ENCODE measurements at places on chromosomes 3 and 15.
A peak's percentile ranks its signal among the peaks of the same experiment; 100 is the strongest.

DNA sequence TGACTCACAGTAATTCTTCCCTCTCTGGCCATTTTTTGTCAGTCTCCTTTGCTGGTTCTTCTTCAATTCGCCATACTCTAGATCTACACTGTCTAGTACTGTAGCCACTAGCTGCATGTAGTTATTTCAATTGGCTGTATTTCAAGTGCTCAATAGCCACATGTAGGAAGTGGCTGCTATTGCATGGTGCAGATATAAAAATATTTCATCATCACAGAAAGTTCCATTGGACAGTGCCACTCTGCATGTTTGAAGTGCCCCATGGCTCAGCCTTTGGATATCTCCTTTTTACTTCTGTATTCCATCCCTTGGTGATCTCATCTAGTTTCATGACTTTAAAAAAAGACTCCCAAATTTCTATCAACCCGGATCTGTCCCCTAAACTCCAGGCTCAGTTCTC is 22.1 kb downstream of the PPP2R3A start:
- DNase-seq, result no peak

GRCh38 chr15:71591057-71591456 is 219.3 kb upstream of the NR2E3 start:
- DNase-seq, result no peak

DNA sequence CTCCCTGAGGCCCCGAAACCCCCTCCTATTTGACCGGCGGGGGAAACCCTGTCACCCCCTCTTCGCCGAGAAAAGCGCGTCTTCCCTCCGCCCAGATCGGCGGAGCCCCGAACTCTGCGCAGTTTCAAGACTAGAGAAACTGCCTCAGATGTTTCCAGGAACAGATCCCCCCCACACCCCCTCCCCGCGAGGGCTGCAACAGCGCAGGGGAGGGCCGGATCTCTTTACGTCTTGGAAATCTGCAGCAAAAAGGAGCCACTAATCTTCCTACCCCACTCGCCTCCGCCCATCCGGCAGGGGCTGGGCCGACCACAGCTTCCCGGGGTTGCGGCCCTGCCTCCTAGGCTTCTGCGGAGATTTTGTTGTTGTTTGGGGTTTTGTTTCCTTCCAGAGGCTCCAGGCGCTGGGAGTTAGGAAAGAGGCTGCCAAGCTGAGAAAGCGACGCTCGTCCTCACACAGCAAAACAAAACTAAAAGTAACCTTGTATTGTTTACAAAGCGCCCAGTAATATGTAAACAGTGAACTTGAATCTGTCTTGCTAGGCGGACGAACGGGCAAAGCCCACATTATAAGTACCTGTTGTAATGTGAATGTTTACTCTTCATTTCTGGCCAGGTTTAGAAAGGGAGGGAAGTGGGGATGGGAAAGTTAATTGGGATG is 2.2 kb downstream of the FOXB1 start:
- DNase-seq, result peak; percentile 83

GRCh38 chr3:43481375-43481774 is 140.4 kb downstream of the ANO10 start:
- no peak for DNase-seq

GRCh38 chr3:188776447-188776846 is 395.3 kb upstream of the TPRG1 start:
- no peak for DNase-seq

GRCh38 chr3:194514626-194515025 is 27.8 kb upstream of the ATP13A3 start:
- no peak for DNase-seq

DNA sequence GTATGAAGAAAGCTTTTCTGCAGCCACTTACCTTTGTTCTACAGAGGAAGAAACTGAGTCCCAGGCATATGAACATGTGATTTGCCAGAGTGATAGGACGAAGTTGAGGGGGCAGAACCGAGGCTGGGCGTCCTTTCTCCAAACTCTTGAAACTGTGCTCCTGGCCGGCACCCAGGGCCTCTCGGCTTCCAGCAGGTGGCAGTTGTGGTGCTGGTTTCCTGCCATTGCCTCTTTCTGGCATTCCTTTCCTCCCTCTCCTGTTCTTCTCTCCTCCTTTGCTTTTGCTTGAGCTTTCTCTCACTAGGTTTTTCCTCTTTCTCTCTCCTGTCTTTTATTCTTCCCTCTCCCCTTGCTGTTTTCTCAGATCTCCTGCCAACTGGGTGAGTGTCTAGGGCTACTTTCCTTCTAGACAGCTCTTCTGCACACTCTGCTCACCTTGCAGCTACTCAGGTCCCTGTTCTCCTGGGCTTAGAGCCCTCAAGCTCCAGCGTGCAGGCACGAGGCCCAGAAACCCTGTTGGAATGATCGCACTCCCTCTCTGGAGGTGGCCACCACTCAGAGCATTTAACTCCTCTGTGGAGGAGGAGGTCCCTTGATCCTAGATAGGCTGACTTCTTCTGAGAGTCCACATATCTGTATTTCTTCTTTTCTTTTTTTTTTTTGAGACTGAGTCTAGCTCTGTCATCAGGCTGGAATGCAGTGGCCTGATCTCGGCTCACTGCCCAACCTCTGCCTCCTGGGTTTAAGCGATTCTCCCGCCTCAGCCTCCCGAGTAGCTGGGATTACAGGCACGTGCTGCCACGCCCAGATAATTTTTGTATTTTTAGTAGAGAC is 26.2 kb downstream of the TRAK1 start:
- no peak for DNase-seq

DNA sequence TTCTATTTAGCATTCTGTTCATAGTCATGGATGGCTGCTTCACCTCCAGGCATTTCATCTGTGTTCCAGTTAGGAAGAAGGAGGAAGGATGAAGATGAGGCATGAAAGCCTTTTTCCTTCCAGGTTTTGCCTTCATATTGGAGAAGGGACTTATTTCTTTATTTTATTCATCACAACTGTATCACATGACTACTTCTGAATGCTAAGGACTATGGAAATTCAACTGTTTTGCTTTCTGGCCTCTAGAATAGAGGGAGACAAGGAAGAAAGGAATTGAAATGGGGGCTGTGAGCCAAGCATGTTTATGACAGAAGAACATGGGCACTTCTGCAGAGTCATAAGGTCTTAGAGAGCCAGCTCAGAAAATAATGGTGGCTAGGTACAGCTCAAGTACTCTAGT is 10.4 kb downstream of the TMEM266 start:
- no peak for DNase-seq

- DNase-seq, result no peak
Observed at GRCh38 chr3:151227266-151227806, 24.3 kb upstream of the GPR171 start.

DNA sequence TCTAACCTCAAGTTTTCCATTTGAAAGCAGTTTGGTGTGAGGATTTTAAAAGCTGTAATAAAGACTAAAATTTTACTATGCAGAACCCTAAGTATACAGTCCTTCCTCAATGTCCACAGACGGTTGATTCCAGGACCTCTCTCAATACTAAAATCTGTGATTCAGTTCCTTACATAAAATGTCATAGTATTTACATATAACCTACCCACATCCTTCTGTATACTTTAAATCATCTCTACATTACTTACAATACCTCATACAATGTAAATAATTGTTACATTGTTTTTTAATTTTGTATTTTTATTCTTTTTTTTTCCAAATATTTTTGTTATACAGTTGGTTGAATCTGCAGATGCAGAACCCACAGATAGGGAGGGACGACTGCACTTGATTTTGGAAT is 2.8 kb upstream of the TOPAZ1 start:
- no peak for DNase-seq

- DNase-seq, result no peak
Observed at GRCh38 chr3:30344288-30344687, 262.1 kb upstream of the TGFBR2 start.

DNA sequence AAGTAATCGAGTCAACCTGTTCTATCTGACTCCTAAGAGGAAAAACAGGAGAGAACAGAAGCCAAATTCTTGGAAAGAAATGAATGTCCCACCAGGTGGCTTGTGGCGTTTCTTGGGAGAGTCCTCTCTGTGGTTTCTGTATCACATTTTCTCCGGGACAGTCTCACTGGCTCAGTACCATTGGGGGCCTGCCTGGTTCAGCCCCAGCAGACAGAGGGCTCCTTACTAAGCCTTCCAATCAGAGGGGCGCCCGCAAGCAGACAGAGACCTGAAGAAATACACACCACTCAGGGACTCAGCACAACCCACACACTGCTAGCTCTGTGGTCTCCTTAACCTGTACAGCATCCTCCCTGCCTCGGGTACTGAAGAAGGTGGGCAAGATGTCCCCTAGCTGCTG is 302.1 kb downstream of the TLE3 start:
- no peak for DNase-seq

GRCh38 chr3:73341272-73341935 is 279.9 kb downstream of the EBLN2 start:
- DNase-seq, result no peak

DNA sequence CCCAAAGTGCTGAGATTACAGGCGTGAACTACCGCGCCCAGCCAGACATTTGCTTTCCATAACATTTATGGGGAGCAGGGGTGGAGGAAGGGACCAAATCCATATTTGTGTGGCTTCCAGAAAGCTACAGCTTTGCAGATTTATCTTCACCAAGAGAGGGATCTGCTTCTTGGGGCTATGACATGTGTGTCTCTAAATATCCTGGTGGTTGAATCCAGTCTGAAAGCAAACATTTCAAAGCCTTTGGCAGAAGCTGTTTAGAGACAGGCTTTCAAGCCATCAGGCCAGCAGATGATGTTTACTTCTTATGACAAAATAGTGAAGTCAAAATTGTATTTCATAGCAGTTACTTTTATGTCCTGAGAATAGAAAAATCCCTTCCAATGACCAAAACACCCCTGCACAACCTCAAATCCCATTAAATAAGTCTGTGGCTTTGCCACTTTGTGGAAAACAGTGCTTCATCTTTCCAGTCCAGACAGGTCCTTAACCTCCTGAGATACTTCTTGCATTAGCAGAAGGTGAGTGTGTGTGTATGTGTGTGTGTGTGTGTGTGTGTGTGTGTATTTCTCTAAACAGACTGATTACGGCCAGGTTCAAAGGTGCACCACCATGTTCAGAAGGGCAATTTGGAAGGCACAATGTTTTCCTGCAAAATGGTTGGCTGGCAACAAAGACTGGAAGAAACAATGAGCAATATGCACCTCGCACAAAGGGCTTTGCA is 191.4 kb upstream of the LRIG1 start:
- DNase-seq, result no peak

- no peak for DNase-seq
Observed at GRCh38 chr3:124125315-124125714, 133.4 kb upstream of the ROPN1 start.

- no peak for DNase-seq
Observed at GRCh38 chr3:72582211-72582878, 265.9 kb downstream of the SHQ1 start.

DNA sequence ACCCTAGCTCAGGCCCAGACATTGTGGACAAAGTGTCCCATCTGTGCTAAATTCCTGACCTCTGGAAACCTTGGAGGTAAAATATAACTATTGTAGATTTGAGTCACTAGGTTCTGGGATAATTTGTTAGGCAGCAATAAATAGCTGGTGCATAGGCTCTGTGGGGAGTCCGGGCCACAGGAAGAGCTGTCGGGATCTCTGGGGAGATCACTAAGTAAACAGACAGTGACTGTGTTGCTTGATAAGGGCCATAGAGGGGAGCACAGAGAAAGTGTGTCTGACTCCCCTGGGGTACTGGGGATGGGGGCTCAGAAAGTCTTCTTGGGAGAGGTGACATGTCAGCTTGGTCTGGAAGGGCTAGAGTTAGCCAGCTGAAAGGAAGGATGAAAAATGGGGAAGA is 37.7 kb upstream of the MRPS22 start:
- DNase-seq, result no peak

DNA sequence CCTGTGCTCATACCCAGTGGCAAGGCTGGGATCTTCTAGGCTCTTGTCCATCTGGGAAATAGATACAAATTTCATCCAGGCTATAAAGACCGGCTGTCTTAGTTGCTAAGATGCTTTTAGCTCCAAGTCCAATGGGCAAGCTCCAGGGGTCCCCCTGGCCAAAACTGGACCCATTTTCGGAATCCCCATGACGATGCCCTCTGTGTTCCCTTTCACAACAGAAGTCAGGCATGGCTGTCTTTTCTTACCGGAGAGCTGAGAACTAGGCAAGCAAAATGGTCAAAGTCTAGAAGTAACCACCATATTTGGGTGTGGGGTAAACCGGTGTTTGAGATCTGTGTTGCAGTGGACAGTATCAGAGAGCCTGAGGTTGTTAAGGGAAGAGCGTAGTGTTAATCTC is 1.0 kb downstream of the GLYCTK start:
- no peak for DNase-seq

- no peak for DNase-seq
Observed at GRCh38 chr15:69482686-69483256, 30.2 kb downstream of the RPLP1 start.

DNA sequence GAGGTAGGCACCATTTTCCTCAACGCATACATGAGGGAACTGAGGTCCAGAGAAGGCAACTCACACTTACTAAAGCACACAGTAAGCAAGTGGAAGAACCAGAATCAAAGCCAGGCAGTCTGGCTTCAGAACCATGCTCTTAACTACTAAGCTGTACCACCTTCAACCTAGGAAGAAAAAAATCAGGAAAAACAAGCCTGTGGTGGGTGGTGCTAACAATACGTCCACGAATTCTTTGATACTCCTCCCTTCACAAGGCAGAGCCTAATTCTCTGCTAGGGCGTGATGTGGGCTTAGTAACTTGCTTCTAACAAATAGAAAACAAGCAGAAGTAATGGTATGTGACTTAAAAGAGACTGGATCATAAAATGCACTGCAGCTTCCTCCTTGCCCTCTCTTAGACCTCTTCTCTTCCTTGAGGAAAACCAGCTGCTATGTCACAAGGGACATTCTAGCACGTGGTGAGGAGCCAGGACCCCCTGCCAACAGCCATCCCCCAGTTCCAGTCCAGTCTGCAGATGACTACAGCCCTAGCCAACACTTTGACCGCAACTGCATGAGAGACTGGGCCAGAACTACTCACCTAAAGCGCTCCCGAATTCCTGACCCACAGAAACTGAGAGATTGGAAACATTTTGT is 36.9 kb downstream of the HACD2 start:
- DNase-seq, result no peak

DNA sequence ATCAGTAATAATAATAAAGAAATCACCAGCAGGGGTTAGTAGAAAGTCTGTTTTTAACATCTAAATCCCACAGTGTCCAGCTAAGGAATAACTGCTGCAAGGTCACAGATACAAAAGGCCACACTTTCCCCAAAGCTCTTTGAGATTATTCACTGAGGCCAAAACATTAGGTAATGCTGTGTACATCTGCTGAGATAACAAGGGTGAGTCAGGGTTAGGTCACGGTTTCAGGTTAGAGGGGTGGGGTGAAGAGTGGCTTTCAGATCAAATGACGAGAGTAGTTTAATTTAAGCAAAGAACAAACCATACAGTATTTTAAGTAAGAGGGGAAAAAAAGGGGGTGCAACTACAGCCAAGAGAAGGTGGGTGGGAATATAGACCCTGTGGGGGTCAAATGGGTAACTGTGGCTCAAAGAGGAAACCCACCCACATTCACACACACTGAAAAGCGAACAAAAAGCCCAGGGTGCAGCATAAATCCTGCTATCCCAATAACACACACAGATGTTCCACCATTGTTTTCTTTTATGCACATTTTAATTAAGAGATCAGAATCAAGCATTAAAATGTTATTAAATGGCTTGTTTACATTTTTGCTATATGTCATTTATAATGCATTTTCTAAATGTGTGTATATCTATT is 412.9 kb downstream of the TIGIT start:
- peak; percentile 66 for DNase-seq

- no peak for DNase-seq
Observed at GRCh38 chr15:34248190-34248589, 23.4 kb downstream of the EMC4 start.

All from activated naive CD4-positive, alpha-beta T cell treated with anti-CD3 and anti-CD28 coated beads for 36 hours (primary cell).